Stimulated activated CD8-positive, alpha-beta memory T cell treated with anti-CD3 and anti-CD28 coated beads, Interleukin-7, amount 100 ng/mL, for 1 hour (primary cell): ENCODE measurements at places on chromosomes 4 and X.

DNA sequence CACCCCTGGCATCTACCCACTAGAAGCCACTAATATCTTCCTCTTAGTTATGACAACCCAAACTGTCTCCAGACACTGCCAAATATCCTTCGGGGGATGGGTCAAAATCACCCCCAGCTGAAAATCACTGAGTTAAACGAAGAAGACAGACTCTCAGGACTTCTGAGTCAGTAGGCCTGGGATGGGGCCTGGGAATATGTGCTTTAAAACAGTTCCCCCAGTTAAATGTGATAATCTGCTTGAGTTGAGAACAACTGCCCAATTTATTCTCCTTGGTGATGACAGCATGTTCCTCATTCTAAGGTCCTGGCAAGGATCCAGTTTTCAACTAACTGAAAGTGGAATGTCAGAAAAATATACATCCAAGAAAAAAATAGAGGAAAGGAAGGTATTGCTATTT lies 52.4 kb downstream of the CBLL2 start:
- no peak for DNase-seq

- no peak for DNase-seq
Observed at GRCh38 chrX:133546441-133546840, 131.2 kb upstream of the GPC4 start.

DNA sequence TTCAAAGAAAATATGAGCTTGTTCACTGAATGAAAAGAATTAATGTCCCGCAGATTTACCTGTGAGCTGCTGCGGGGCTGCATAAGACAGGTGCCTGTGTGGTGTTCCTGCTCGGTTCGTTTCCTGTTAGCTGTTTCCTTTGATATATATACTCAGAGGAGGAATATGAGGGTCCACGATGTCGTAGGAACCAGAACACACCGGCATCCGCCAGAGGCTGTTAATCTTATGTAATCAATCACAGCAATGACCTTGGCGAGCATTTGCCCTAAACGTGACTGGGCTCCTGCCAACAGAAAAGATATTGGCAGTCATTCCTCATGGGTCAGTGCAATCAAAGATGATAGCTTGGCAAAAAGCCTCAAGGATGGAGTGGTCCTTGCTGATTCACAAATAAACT lies 260.1 kb downstream of the EVC2 start:
- DNase-seq = no peak

DNA sequence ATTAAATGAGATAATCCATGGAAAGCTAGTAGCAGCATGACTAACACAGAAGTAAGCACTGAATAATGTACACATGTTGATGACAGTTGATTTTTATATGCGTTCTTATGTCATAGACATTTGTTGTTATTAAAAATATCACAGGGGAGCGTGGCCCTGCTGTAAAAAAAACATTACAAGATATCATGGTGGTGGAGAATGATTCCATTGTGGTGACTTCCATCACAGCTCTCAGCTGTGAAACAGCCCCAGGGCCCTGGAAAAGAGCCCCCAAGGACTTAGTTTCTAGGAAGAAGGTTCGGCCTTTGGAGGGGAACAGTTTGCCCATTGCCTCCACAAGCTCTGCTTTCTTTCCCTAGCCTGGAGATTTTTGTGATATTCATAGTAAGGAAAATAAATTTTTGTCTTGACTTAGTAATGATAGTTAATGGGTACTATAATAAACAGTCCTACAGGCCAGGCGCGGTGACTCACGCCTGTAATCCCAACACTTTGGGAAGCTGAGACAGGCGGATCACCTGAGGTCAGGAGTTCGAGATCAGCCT lies 49.9 kb downstream of the FAM114A1 start:
- no peak for DNase-seq

DNA sequence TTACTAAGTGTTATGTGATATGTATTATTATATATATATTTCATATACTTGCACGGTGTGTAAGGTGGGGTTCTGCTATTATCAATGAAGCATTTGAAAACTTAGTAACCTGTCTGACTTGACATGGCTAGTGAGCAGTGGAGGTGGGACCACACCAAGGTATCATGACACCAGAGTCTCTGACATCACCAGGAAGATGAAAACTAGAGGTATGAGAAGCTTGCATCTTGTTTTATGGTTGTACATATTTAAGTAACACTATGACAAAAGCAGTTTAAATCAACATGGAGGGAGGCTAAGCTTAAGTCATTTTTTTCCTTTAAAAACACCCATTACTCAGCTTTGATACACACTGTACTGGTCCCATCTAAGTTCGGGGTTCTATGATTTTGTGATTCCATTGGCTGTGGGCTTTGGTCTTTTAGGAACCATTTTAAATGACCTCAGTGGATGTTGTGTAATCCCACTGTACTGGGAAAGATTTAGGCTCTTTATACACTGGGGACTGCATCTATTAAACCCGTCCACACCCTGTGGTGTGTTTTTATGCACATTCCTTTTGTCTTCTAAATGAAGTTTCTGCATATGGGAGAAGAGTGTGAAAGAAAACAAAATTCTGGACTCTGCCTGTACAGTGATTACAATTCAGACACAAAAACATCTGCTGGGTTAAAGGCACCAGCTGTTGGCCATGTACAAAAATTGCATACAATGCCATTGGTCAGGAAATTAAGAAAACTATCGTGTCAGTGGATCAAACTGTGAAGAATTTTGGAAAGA lies 570.6 kb downstream of the SPRY1 start:
- no peak for DNase-seq

DNA sequence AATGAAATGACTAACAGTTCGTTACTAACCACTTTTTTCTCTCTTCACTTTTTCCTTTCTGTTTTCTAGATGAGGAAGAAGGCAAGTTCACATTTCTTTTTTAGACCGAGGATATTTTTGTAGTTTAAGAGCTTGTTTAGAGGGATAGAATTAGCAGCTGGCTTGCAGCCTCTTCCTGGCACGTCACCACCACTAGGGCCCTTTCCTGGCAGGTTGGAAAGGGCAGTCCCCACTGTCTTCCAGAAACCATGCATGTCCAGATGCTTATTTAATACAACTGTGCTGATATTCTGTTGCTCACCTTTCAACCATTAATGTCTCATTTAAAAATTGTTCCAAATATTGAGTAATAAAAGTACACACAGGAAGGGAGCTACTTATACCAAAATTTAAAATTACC lies 209.5 kb upstream of the PACRGL start:
- DNase-seq = no peak

GRCh38 chrX:29948653-29949052 lies 266.7 kb upstream of the MAGEB2 start:
- DNase-seq = no peak

GRCh38 chrX:20596856-20597255 lies 330.1 kb upstream of the RPS6KA3 start:
- DNase-seq = no peak
